Prostate gland (tissue), 2 donors: ENCODE measurements at places on chromosomes 7 and 10. TPM values are rescaled to one million over a fixed set of nuclear protein-coding genes. Genes with fewer than 3 reads are reported as not detected.

- no peak overlapping the region for H3K4me3 ChIP-seq
- no peaks in the 10 kb centered on the region for H3K27me3 ChIP-seq
- no peaks in the 10 kb centered on the region for H3K36me3 ChIP-seq
These were observed 54.1 kb downstream of the ABLIM1 start for GRCh38 chr10:114603948-114604347.

DNA sequence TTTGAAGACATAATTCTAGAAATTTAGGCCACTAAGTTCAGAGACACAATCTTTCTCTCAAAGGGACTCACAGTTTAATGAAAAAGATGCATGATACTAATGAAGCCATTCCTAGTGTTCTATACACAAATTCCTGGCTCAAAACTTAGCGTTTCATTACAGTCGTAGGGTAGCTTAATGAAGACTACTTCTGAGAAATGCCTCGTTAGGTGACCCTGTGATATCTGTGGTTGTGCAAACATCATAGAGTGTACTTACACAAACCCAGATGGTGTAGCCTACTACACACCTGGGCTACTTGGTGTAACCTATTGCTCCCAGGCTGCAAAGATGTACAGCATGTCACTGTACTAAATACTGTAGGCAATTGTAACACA, 488 bp upstream of the CHCHD3 start:
- no peak overlapping the region for H3K27ac ChIP-seq
- H3K4me1 ChIP-seq, result no peaks in the 10 kb centered on the region
- H3K36me3 ChIP-seq, result no peaks in the 10 kb centered on the region
- no peak for DNase-seq

The TFPI2 gene
- total RNA-seq, result 1.7 TPM

- H3K27ac ChIP-seq, result no peak overlapping the region
- H3K4me3 ChIP-seq, result no peak overlapping the region
- no peaks in the 10 kb centered on the region for H3K36me3 ChIP-seq
- no peak for DNase-seq
- peaks cover 19% of the 10 kb centered on the region for H3K4me1 ChIP-seq
These were observed 1.6 kb downstream of the DPYSL4 start for GRCh38 chr10:132188331-132188730.

DNA sequence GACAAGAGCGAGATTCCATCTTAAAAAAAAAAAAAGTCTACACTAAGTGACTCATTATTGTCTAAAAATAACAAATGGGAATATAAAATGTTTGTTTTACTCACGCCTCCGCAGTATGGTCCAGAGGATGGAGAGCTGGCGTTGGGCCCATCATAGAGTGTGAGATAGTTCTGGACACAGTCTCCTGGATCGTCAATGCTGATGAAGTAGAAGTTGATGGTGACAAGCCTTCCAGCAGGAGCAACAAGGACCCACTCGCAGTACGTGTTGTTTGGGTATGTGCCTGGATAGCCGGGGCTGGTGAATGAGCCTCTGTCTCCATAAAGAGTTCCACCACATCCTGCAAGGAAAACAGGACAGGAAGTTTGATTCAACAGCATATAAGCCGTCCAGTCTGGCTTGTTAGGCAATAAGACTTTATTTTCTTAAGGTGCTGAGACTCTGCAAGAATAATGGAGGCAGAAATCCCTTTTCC, 11.5 kb upstream of the RSU1 start:
- no peaks in the 10 kb centered on the region for H3K36me3 ChIP-seq
- H3K27me3 ChIP-seq, result no peaks in the 10 kb centered on the region
- no peak overlapping the region for H3K27ac ChIP-seq

GRCh38 chr10:117547716-117548668, 5.4 kb downstream of the EMX2 start:
- no peaks in the 10 kb centered on the region for H3K4me1 ChIP-seq
- no peak overlapping the region for H3K27ac ChIP-seq
- no peak for DNase-seq
- H3K36me3 ChIP-seq, result no peaks in the 10 kb centered on the region
- H3K27me3 ChIP-seq, result peaks cover 64% of the 10 kb centered on the region

DNA sequence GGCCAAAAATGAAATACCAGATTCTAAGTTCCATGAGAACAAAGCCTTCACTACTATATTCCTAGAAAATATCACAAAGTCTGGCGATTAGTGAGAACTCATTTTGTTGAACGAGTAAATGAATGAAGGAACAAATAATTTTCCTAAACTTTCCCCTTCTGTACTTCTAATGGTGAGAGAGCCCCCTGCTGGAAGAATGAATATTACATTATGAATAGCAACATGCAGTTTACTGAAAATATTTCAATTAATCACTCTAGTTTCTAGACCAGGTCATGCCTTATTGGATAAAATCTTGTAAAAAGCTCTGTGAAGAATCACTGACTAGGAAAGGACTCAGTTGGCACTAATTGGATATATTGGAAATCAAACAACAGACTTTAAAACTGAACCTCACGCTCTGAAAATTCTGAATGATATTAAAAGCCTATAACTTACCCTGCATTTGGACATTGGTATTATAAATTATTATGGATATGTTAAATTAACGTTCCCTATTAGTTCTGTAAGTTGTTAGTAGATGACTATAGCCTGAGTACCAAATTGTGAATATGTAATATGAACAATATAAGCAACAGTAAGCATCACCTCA, 32.4 kb upstream of the MTPN start:
- H3K4me1 ChIP-seq, result no peaks in the 10 kb centered on the region
- H3K27ac ChIP-seq, result no peak overlapping the region
- DNase-seq, result peak; percentile 9
- no peaks in the 10 kb centered on the region for H3K27me3 ChIP-seq

DNA sequence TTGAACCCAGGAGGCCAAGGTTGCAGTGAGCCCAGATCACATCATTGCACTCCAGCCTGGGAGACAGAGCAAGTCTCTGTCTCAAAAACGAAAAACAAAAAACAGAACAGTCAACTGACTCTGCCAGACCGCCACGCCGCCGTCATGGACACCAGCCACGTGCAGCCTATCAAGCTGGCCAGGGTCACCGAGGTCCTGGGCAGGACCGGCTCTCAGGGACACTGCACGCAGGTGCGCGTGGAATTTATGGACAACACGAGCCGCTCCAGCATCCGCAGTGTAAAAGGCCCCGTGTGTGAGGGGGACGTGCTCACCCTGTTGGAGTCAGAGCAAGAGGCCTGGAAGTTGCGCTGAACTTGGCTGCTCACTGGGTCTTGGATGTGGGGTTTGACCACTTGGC, 470.0 kb downstream of the CALN1 start:
- DNase-seq, result no peak
- H3K4me1 ChIP-seq, result no peaks in the 10 kb centered on the region
- no peak overlapping the region for H3K4me3 ChIP-seq
- H3K27ac ChIP-seq, result no peak overlapping the region
- H3K27me3 ChIP-seq, result no peaks in the 10 kb centered on the region
- no peaks in the 10 kb centered on the region for H3K36me3 ChIP-seq

The FEZF1 gene
- total RNA-seq, result 2.6 TPM

DNA sequence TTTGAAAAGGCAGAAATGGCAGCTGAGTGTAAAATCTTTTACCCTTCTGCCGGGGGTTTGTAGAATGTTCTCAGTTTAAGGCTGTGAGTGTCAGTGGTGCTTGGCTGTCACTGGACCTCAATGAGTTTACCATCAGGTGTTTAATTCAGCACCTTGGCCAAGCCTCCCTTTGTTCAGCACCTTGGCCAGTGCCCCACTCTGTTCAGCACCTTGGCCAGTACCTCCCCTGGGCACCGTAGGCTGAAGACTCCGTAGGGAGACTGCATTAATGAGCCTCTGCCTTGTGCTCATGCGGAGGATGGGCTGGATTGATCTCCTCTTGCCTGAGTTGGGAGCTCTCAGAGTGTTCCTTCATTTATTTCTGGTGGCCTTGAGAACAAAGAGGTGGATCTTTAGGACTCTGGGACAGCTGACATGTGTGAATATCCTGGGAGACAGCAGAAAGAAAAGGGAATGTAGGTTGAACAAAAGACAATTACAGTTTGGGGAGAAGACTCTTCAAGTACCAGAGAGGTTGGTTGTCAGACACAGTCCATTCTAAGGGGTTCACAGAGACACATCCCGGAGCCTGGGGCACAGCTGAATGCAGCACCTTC, 1.6 kb downstream of the FAM24A start:
- no peaks in the 10 kb centered on the region for H3K27me3 ChIP-seq
- no peak overlapping the region for H3K27ac ChIP-seq
- DNase-seq, result peak; percentile 8
- H3K4me3 ChIP-seq, result no peak overlapping the region
- H3K36me3 ChIP-seq, result no peaks in the 10 kb centered on the region

GRCh38 chr7:90666186-90666585, 70.1 kb downstream of the CDK14 start:
- no peak overlapping the region for H3K27ac ChIP-seq
- no peaks in the 10 kb centered on the region for H3K36me3 ChIP-seq
- no peak overlapping the region for H3K4me3 ChIP-seq
- H3K4me1 ChIP-seq, result no peaks in the 10 kb centered on the region
- H3K27me3 ChIP-seq, result no peaks in the 10 kb centered on the region
- no peak for DNase-seq

The FRAT1 gene
- total RNA-seq, result 20.1 TPM

- no peak for DNase-seq
- H3K36me3 ChIP-seq, result no peaks in the 10 kb centered on the region
These were observed 68.5 kb downstream of the EZH2 start for GRCh38 chr7:148815612-148816011.

The EIF5AL1 gene
- total RNA-seq, result 0.32 TPM

GRCh38 chr7:64999165-65000004, 7.1 kb downstream of the ERV3-1 start:
- H3K27me3 ChIP-seq, result no peaks in the 10 kb centered on the region
- no peak for DNase-seq

GRCh38 chr10:117552701-117553141, 10.2 kb downstream of the EMX2 start:
- peaks cover 39% of the 10 kb centered on the region for H3K27me3 ChIP-seq
- no peak overlapping the region for H3K4me3 ChIP-seq
- no peak for DNase-seq
- H3K27ac ChIP-seq, result no peak overlapping the region
- no peaks in the 10 kb centered on the region for H3K36me3 ChIP-seq

DNA sequence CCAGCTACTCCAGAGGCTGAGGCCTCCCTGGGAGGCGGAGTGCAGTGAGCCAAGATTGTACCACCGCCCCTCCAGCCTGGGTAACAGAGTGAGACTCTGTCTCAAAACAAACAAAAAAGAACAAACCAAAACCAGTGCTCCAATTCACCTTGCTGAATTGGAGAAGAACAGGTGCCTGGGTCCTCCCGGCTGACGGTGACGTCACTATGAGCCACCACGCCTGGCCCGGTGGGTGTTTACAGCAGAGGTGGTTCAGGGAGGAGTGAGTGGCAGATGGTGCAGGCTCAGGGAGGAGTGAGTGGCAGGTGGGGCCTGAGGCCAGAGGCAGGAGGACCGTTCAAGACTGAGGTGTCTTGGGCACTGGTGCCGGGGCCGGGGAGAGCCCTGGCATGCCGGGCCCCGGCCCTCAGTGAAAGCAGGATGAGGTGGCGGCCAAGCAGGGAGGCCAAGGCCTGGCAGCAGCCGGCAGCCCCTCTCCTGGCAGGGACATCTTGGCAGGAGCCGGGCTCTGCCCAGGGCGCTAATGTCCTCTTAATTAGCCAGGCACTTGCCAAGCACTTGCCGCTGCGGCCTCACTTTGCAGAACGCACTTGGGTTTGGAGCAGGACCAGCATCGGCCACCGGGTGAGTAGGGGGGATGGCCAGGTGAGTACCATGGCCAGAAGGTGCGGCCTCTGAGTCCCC, 162.8 kb upstream of the TNRC18 start:
- no peaks in the 10 kb centered on the region for H3K36me3 ChIP-seq
- H3K27me3 ChIP-seq, result no peaks in the 10 kb centered on the region
- H3K27ac ChIP-seq, result no peak overlapping the region
- peak; percentile 58 for DNase-seq

- H3K4me1 ChIP-seq, result no peaks in the 10 kb centered on the region
- no peaks in the 10 kb centered on the region for H3K36me3 ChIP-seq
- no peak overlapping the region for H3K4me3 ChIP-seq
- no peak for DNase-seq
- H3K27ac ChIP-seq, result no peak overlapping the region
These were observed 307.1 kb downstream of the ANKRD7 start for GRCh38 chr7:118531566-118531965.

The PHKG1 gene
- 2.4 TPM for total RNA-seq

GRCh38 chr7:156442516-156442915, 198.1 kb upstream of the RNF32 start:
- no peaks in the 10 kb centered on the region for H3K4me1 ChIP-seq
- H3K36me3 ChIP-seq, result no peaks in the 10 kb centered on the region
- H3K27ac ChIP-seq, result no peak overlapping the region
- DNase-seq, result no peak
- no peak overlapping the region for H3K4me3 ChIP-seq

- H3K27me3 ChIP-seq, result no peaks in the 10 kb centered on the region
- no peaks in the 10 kb centered on the region for H3K4me1 ChIP-seq
- DNase-seq, result no peak
- H3K36me3 ChIP-seq, result no peaks in the 10 kb centered on the region
- no peak overlapping the region for H3K27ac ChIP-seq
These were observed 119.3 kb upstream of the LAMB4 start for GRCh38 chr7:108249453-108249852.

DNA sequence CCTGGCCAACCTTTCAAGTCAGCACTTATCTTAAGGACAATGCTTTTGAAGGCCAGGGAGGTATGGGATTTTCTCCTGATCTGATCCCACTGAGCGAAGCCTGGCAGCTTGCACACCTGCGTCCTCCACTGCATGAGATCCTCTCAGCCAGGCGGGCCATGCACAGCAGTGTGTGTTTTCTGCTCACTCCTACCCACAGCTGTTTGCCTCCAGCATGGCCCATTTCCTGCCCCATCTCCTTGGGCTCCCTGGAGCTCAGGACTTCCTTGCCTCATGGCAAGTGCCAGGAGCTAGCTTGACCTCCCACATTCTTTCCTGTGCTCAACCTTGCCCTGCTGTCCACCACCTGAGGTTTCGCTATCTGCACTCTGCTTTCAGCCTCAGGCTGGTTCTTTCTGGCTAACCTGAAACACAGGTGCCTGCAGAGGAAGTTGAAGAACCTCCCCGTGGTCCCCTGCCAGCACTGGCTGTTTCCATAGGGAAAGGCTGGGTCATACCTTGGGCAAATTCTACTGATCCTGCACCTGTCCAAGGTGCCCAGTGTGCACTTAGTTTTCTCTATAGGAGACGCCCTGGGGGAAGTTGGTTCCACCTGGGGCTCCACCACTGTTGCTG, 43.9 kb upstream of the EEPD1 start:
- no peaks in the 10 kb centered on the region for H3K4me1 ChIP-seq
- DNase-seq, result no peak
- H3K27me3 ChIP-seq, result no peaks in the 10 kb centered on the region
- H3K4me3 ChIP-seq, result no peak overlapping the region
- no peaks in the 10 kb centered on the region for H3K36me3 ChIP-seq

DNA sequence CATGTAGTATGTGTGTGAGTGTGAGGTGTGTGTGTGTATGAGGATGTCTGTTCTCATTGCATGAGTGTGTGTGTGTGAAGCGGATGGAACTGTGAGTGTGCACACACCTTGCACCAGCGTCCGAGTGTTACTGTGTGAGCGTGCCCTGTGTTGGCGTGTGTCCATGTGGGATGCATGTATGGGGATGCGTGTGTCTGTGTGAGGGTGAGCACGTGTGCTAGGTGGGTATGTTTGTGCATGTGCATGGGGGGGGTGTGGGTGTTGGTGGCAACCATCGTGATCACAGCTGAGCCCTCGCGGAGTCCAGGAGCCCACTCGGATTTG, 6.4 kb downstream of the KNDC1 start:
- H3K36me3 ChIP-seq, result no peaks in the 10 kb centered on the region
- H3K27me3 ChIP-seq, result no peaks in the 10 kb centered on the region
- DNase-seq, result no peak
- H3K27ac ChIP-seq, result no peak overlapping the region
- H3K4me1 ChIP-seq, result no peaks in the 10 kb centered on the region

- H3K27me3 ChIP-seq, result no peaks in the 10 kb centered on the region
- no peak for DNase-seq
- H3K36me3 ChIP-seq, result no peaks in the 10 kb centered on the region
- no peak overlapping the region for H3K27ac ChIP-seq
- H3K4me3 ChIP-seq, result no peak overlapping the region
- H3K4me1 ChIP-seq, result no peaks in the 10 kb centered on the region
These were observed 94.2 kb upstream of the IGFBP3 start for GRCh38 chr7:46015107-46015868.

The NRCAM gene
- total RNA-seq, result 3.1 TPM
